ENCODE measurements at places on chromosomes 3 and 15.
A peak's percentile ranks its signal among the peaks of the same experiment; 100 is the strongest.

GRCh38 chr3:114060906-114061655 is 4.5 kb downstream of the QTRT2 start:
- DNase-seq = no peak

GRCh38 chr3:109098079-109098644 is 19.8 kb downstream of the MORC1 start:
- no peak for DNase-seq

DNA sequence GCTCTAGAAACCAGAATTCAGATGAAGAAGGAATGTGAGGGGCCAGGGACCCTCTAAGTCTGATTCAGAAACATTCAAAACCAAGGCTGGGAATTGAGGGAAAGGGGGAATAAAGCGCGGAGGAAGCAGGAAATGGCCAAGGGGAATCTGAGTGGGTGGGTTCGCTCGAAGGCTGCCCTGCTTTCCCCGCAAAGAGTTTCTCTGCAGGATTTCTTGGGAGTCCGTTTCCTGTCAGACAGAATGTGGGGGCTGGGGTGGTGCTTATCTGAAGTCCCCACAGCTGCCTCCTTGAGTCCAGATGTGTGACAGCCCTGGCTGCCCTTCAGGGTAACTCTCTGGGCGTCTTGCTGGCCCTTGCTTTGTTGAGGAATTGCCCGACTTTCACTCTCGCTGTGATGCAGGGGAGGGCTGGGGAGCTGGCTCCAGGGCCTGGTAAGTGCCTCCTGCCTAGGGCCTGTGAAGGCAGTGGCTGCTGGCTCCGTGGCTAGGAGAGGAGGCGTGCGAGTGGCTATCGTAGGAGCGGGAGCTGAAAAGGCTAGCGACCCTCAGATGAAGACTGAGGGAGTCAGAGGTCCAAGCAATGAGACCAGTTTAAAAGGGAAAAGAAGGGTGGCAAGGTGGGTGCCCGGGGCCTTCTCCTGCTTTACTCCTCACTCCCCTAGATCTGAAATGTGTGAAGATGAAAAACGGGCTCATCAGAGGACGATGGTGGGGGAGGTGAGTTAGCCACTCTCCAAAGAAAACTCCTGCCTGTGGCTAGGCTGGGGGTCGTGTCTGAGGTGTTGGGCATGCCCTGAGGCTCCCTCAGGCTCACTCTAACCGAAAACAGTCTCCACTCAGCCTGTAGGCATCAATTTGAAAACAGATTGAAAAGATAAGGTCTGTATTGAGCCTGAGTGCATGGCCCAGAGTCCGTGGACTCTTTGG is 143.9 kb upstream of the UMPS start:
- DNase-seq = no peak

- no peak for DNase-seq
These were observed 101.6 kb upstream of the RAD18 start for GRCh38 chr3:9064850-9065249.

DNA sequence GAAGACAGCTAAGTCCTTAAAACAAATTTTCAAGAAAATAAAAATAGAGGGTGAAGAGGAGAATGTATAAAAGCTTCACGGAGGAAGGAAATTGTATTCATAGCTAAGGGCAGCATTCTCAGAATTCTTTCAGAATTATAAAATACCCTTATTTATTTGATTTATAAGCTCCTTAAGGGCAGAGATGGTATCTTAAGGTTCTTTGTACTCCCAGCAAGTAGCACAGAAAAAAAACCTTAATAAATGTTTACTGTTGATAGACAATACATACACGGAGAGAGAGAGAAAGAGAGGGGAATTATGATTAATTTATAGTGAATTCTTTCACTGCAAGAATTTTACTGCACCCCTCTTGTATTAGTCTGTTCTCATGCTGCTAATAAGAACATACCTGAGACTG is 375.6 kb upstream of the CCDC54 start:
- no peak for DNase-seq

- DNase-seq = no peak
These were observed 118.8 kb upstream of the AZI2 start for GRCh38 chr3:28467414-28467813.

- no peak for DNase-seq
These were observed 49.3 kb upstream of the KBTBD8 start for GRCh38 chr3:66948838-66949237.

DNA sequence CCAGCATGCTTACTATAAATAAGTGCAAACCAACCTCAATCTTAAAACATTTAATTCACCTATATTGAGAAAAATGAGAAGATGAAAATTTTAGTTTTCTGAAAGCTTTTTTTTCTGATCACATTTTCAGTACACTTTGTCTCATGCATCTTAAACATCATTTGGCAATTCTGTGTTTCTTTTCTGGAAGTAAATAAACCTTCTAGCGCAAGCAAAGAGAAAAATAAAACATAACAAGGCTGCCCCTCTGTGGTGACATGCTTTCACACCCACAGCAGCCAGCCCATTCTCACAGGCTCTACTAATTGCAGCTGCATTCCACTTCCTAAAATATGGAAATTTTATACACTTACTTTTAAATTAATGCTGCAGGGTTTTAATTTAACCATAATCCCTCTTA is 90.1 kb downstream of the NEK10 start:
- no peak for DNase-seq

GRCh38 chr3:17025594-17026139 is 140.9 kb downstream of the PLCL2 start:
- no peak for DNase-seq

- DNase-seq = no peak
These were observed 4.4 kb downstream of the KCTD6 start for GRCh38 chr3:58496206-58496857.

GRCh38 chr3:135869439-135870105 is 96.0 kb upstream of the PPP2R3A start:
- no peak for DNase-seq

DNA sequence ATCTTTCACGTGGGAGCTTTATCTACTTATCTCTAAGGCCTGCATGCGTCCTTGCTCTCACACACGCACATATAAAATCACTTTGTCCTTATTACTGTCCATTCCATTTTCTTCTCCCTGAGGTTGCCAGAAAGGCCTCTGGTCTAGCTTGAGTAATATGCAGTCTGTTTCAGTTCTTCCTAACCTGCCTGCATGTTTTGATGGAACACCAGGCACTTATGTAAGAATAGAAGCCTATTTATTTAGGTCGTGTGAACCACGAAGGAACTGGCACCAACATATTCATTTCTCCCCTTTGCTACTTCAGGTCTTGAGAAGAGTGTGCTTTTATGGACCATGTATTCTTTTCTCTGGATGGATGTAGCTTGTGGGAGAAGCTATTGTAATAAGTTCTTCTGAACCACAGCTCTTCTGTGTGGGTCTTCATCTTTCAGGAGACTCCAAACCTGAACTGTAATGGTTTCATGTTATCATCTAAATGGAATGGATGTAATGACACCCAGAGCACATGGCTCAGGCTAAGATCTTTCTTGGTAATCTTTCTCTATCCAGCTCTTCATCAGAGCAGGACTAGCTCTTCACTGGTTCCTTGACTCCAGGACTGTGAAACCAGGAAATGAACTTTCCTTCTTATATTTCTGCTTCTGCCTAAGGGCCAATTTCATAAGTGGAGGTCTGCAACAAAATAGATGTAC is 53.8 kb downstream of the UBE2E2 start:
- no peak for DNase-seq

GRCh38 chr3:183244219-183244618 is 8.8 kb upstream of the B3GNT5 start:
- DNase-seq = no peak

DNA sequence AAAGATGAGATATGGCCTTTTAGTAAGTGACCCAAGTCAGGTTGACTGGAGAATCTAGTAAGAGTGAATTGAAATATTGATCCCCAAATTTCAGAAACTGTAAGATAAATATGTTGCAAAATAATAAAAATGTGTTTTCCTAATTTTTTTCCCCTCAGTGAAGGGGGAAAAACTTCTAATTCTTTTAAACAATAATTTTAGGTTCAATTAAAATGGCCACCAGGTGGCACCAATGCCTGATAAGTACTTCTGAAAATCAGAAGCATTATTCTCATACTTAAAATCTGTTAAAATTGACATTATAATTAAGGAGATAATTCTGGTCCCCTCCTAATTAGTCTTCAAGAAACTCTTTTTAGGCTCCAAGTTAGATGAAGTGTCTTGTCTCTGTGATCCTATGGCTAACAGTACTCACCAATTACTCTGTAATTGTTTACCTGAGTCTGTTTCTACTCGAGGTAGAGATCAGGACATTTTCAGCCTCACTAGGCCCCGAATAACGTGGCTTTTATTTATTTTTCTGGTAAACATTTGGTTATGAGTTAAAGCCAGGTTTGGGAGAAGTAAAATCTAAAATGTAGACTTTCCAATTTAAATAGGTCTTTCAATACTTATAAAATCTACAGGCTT is 52.6 kb downstream of the NMD3 start:
- DNase-seq = no peak

GRCh38 chr3:110804856-110805255 is 266.8 kb upstream of the NECTIN3 start:
- DNase-seq = no peak

DNA sequence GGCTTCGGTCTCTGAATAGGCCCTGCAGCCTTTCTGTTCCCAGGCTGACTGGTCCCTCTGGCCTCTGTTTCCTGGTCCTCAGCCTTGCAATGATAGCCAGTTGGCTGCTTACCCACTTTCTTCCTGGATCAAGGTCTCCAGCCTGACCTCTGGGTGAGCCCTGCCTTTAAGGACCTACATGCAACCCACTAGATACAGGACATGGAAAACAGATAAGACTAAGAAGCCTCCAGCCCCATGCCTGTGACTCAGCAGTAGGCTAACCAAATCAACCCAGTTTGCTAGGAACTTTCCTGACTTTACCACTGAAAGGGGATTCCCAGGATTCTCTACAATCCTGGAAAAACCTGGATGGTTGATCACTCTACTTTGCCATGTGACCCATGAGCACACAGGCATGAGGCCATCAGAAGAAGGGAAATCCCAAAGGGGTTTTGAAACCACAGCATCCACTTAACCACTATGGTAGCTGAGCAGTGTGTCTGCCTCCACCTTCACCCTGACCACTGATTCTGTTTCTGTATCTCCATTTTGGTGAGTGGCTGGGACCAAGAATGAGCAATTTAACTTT is 188.1 kb downstream of the CHST2 start:
- DNase-seq = peak; percentile 38

- DNase-seq = peak; percentile 59
These were observed 127.8 kb downstream of the HCN4 start for GRCh38 chr15:73240866-73241499.

DNA sequence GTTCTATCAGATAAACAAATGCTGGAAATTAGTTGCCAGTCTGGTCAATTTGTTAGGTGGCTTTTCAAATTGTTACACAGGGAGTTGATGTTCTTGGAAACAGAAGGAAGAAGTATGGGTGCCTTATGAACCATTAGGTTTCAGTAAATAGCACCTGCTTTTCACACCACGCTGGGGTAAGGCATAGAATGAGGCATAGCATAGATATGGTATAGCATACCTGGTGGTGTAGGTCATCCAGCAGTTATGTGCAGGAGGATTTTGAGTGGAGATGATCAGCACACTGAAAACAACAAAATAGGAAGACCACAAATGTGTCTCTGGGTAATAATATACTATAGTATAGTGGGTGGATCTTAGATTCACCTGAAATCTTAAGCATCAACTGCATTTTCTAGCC is 121.4 kb downstream of the GMPS start:
- no peak for DNase-seq

DNA sequence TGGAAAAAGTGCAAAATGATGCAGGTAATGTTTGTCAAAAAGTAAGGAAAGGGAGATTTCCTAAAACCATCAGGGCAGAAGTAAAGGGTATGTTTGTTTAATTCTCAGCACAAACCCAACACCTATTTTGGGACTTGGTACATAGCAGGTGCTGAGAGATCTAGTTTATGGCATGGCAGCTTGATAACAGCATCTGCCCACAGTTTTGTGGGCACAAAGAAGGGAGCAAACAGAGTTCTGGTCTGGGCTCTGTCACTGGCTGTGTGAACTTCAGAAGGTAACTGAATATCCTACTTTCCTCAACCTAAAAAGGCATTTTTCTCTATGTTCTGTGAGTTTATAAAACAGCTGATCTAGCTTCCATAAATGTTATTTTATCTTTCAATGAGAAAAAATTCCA is 141.6 kb downstream of the PLCH1 start:
- DNase-seq = no peak

GRCh38 chr3:195263925-195264600 is 6.9 kb downstream of the XXYLT1 start:
- no peak for DNase-seq

- no peak for DNase-seq
These were observed 2.9 kb upstream of the FYTTD1 start for GRCh38 chr3:197746801-197747237.

DNA sequence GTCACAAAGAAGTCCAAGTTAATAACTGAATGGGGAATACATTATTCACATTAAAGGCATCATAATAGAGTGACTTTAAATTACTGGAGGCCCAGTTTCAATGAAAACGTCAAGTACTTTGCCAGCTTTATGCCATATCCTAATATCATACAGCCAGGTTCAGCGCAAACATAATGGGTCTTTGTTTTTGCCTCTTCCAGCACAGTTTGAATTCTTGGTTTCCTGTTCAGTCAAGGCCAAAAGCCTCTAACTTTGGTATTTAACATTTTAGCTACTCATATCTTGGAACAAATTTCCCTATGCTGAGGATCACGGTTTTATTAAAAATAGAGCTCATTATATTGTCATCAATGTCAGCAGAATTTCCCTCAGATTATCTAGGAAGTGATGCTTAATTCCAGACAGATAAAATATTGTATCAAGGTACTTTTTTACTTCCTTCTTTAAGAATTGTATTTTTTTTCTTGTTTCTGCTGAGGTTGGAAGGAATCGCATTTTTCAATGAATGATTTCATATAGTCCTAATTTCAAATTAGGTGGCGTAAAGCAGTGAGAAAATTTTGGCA is 269.2 kb downstream of the THRB start:
- DNase-seq = no peak

DNA sequence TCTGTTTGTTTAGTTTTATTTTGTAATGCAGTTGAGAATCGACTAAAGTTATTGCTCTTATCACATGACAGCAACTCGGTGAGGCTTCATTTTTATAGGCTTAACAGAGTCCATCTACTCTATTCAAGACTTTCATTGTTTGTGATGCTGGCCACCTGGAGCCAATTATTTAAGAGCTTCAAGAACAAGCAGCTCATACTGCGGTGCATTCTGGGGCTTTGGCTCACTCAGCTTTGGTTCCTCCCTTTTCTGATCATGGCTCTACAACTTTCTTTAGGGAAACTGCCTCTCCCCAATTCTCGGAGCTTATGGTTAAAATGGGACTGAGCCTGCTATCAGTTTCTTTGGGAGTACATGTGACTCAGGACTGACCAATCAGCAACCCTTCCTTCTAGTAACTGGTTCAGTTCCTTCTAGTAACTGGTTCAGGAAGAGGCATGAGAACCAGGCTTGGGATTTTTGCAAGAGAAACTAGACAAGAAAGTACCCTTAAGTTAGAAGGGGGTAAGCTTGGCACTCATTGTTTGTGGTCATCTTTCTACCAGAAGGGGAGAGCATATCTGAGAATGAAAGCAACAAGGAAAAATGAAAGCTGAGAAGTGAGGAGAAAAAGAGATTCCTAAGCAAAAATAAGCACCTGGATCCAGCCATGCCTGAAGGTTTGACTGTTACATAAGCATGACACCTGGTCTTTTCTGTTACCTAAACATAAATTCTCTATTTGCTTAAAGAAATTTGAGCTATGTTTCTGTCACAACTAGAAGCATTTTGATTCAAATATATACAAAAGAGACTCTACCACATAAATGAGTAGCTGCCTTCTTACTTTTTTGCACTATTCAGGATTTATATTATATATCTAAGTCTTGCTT is 24.1 kb upstream of the ARHGEF3 start:
- DNase-seq = peak; percentile 51

Measured in HFF-Myc (cell line).